Activated CD4-positive, alpha-beta T cell treated with anti-CD3 and anti-CD28 coated beads, Interleukin-2, amount 50 U/mL, for 24 hours (primary cell): ENCODE measurements at places on chromosomes 6 and 20.
A peak's percentile ranks its signal among the peaks of the same experiment; 100 is the strongest.

- DNase-seq, result no peak
These were observed 210.1 kb upstream of the CCN2 start for GRCh38 chr6:132161283-132161682.

GRCh38 chr20:25483431-25484132 is 76.1 kb downstream of the GINS1 start:
- no peak for DNase-seq

GRCh38 chr6:115740907-115741306 is 319.8 kb downstream of the FRK start:
- DNase-seq, result no peak

DNA sequence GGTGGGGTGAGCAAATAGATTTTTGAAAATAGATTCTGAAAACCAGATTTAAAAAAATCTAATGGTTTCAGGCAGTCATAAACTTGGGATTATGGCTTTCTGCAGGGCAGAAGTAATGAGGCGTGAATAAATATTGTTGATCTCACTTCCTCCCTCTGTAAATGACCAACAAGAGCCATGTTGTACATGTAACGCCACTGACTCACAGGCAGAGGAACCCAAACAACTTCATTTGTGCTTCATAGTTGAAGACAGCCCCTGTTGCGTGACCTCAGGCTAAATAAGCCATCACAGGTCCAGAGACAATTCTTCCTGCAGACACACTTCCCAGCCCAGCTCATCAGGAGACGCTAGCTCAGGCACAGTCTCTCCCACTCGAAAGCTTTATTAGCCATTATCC is 59.1 kb upstream of the F13A1 start:
- no peak for DNase-seq

DNA sequence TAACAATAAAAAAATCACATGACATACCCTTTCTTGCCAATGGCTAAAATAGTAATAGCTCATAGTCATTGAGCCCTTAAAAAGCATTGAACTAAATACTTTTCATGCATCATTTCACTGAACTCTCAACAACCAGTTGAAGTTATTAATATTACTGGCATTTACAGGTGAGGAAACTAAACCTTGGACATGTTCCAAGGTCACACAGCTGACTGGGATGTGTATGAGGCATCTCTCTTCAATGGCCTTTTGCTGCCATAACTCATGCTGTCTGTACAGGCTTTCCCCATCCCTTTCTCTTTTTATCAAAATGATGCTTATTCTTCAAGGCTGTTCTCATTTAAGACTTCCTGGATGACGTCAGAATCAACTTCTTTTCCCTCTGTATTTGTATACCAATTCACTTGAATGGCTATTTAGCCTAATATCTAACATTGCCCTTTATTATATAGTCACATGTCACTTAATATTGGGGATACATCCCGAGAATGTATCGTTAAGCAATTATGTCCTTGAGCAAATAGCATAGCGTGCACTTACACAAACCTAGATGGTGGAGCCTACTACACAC is 476.4 kb downstream of the KIF16B start:
- DNase-seq, result no peak

GRCh38 chr20:45940053-45940452 is 5.6 kb downstream of the PCIF1 start:
- no peak for DNase-seq

DNA sequence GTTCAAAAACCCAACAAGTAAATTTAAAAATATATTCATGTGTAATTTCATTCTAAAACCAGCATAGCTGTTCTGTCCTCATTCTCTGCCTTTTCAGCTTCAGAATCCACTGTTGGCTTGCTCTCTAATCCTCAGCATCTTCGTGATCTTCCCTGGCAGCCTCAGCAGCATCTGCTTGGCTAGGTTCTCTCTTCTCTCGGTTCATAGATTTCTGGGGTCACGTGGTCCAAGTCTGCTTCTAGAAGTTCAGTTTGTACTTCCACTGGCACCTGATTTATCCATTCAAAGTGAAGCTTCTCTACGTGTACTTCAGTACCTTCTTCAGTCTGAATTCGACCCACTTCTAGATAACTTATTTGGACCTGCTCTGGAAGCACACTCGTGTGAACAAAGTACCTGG is 245.7 kb downstream of the EPM2A start:
- DNase-seq, result no peak

GRCh38 chr6:150638765-150639164 is 39.1 kb downstream of the PLEKHG1 start:
- DNase-seq, result no peak

- no peak for DNase-seq
These were observed 105.9 kb downstream of the GJA10 start for GRCh38 chr6:89999945-90000825.

- DNase-seq, result no peak
These were observed 43.8 kb downstream of the ZBTB46 start for GRCh38 chr20:63787302-63787701.

DNA sequence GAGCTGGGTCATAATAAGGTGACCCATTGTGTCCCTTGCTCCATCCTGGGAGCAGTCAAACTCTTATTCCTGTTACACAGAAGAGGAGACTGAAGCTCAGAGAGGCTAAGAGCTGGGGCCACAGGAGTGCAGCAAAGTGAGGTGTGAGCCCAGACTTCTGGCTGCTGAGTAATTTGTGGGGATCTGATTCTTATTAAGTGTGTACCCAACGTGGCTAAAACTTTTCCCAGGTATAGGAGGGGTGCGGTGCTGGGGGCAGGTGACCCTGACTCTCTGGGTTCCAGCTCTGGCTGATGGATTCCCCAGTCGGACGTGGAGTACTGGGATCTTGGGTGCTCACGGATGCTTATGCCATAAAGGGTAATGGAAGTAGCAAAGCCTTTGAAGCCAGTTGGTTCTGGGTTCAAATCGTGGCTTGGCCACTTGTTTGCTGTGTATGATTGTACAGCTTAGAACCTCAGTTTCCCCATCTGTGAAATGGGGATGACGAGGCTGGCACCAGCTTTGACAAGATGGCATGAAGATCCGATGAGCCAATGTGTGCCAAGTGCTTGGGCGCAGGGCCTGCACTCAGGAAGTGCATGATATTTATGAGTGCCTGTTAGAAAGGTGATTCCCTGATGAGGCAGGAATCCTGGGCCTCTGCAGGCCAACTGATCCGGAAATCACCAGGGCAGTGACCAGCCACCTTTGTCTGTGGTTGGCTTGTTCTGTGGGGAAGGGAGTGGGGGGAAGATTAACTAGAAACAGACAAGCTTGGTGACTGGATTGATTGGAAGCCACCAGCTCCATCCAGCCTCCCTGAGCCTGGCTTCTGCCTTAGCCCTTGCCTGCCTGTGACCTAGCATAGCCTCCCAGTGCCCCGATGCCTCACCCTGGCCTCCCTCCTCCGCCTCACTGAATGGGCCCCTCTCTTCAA is 6.0 kb downstream of the SRC start:
- DNase-seq, result no peak

DNA sequence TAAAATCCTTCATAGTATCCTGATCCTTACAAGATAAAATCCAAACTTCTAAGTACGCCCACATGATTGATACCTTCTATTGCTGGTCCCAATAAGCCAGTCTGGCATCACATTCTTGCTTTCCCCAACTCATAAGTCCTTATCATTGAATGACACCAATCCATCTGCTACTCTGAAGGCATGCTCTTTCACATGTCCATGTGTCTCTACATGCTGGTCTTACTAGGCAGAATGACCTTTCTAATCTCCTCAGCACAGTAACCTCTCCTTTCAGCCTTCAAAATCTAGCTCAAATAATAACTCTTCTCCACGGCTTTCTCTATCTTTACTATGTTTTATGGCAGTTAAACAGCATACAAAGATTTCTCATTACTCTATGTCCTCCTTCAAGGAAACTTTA is 71.1 kb downstream of the ASCC3 start:
- DNase-seq, result no peak

DNA sequence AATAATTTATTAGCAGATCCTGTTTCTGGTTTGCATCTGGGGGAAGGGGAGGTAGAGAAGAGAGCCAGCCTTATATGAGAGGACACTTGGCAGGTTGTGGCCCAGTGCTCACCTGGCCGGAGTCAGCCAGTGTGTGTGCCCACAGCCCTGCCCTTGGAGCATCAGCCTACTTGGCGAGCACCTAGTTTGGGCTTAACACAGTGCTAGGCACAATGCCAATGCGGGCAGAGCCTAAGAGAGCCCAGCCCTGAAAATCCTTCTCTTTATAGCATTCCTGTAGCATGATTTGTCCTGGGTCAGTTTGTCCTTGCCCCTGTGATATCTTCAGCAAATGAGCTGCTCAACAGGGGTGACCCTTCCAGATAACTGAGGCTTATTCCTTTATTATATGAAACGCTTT is 73.0 kb downstream of the SLX4IP start:
- DNase-seq, result no peak

- DNase-seq, result no peak
These were observed 392.4 kb upstream of the HS3ST5 start for GRCh38 chr6:114735025-114735735.

- no peak for DNase-seq
These were observed 31.8 kb downstream of the TFAP2B start for GRCh38 chr6:50850223-50851048.

DNA sequence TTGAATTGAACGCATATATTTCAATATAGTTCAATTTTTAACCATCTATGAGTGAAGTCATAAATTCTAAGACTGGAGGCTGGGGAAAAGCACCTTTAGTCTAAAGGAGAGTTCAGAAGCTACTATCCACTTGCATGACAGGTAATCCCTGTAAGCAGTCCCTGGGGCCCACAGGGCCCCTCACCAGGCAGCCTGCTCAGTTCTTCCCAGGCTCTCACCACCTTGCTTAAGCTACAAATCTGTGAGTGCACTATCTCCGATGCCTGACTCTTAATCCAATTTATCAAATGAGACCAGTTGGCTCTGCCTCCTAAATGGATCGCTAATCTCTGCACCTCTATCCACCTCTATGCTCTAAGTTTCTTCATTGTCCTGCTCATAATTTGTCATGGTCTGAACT is 413.8 kb downstream of the PTPRT start:
- no peak for DNase-seq

DNA sequence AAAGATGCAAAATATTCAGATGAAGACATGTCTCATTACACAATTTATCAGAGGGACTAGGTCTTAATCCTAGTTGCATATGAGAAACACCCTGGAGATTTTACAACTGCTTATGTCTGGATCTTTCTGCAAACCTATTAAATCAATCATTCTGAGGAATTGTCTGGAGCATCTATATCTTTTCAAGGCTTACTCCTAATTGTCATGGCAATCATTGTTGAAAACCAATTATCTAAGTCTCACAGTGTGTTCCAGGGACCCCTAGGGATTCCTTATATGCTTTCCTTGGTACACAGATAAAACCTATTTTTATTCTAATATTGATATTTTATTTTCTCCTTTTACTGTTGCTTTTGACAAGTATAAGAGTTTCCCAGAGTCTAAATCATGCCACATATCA is 696.9 kb upstream of the EYS start:
- no peak for DNase-seq

DNA sequence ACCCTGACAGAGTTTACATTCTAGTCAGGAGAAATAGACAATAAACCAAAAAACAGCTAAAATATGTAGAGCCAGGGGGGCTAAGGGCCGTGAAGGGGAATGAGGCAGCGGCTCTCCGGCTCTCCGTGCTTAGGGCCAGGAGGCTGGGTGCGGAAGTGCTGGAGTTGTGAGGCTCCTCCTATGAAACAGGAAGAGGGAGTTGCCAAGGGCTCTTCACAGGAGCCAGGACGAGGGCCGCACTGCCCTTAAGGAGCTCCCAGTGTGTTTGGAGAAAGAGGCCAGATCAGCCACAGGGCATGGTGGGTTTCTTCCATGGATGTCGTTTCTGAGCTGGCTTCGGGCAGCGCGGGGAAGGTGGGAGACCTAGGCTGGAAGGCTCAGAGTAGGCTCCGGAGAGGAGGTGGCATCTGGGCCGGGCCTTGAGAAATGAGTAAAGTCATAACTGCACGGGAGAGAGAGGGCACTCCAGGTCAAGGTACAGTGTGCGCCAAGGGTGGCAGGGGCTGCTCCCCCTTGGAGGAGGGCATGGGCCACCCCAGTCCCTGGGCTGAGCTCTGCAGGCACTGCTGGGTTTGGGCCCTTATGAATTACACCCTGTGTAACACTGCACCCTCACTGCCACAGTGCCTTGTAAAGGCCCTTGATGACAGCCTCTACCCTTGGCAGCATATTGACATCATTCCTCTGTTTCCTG is 20.8 kb upstream of the MLN start:
- no peak for DNase-seq

- no peak for DNase-seq
These were observed 108.4 kb upstream of the SIM1 start for GRCh38 chr6:100573166-100573565.

DNA sequence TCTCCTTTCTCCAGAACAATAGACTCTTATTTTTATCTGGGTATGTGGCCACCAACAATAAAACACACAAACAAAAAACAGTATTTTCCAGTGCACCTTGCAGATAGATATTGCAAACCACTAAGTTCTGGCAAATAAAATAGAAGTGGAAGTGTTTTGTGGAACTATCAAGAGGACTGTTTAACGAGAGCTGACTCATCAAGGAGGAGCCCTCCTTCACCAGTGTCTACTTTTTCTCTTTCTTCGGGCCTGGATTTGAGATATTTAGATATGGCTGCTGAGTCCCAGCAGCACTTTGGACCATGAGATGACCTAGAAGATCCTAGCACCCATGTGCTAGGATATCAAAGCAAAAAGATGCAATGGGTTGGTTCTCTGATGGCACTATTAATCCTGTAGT is 154.7 kb downstream of the AIG1 start:
- no peak for DNase-seq

- DNase-seq, result no peak
These were observed 192.2 kb upstream of the SGK1 start for GRCh38 chr6:134510142-134510541.

- peak; percentile 4 for DNase-seq
These were observed 175.2 kb downstream of the ZMYND8 start for GRCh38 chr20:47181056-47181862.

DNA sequence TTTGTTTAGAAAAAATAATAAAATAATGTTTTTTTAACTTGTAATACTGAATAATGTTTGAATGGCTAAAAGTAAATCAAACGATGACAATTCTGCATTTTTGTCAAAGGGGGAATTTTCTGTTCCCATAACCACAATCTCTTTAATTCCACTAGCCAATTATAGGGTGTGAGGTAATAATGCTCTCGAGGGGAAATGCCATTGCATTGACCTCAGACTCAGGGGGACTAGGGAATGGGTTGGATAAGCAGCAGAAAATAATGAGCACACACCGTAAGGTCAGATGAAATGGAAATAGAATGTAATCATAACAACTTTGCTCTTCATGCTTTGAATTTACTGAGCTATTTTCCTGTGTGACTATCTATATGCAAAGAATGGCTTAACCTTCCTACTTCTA is 584.7 kb downstream of the RFPL4B start:
- no peak for DNase-seq
